ENCODE measurements at places on chromosomes 2 and 18.
A peak's percentile ranks its signal among the peaks of the same experiment; 100 is the strongest.

DNA sequence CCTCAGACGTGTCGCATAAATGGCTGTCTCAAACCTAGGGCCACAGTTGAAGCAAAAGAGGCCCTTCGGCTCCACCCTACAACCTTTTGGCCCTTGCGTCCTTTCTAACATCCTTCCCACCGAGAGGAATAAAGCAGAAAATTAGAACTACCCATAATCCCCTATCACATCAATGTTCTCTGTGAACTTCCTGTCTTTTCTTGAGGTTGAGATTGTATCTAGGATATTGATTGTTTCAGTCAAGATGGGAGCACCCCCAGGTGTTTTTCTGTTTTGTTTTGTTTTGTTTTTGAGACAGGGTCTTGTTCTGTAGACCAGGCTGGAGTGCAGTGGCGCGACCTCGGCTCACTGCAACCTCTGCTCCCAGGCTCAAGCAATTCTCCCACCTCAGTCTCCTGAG lies 23.6 kb downstream of the INPP5D start:
- no peaks in the 10 kb centered on the region for H3K4me1 ChIP-seq
- no peak overlapping the region for H3K4me3 ChIP-seq
- H3K27ac ChIP-seq: peak overlapping the region; percentile 67
- H3K27me3 ChIP-seq: no peaks in the 10 kb centered on the region
- no peak for DNase-seq

DNA sequence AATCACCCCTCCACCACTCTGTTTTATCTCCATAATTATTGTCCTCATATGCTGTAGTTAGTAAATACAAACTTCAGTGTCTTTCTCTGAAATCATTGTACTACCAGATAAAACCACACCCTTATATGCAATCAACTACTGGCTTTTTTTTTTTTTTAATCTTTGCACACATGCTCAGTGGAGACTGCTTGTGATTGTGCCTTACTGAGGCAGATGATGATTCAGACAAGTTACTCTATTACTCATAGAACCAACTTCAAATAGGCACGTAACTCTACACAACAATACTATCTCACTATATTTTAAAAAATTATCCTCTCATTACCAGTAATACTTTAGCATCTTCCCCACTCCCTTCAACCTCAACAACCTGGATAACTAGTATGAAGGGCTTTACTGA lies 1278.4 kb upstream of the PIK3C3 start:
- no peak overlapping the region for H3K4me3 ChIP-seq
- no peaks in the 10 kb centered on the region for H3K36me3 ChIP-seq
- DNase-seq: no peak
- H3K4me1 ChIP-seq: no peaks in the 10 kb centered on the region
- no peaks in the 10 kb centered on the region for H3K27me3 ChIP-seq

GRCh38 chr18:51192026-51192425 lies 5.5 kb downstream of the MEX3C start:
- no peaks in the 10 kb centered on the region for H3K36me3 ChIP-seq
- no peak overlapping the region for H3K27ac ChIP-seq
- no peaks in the 10 kb centered on the region for H3K27me3 ChIP-seq
- no peak for DNase-seq
- no peak overlapping the region for H3K4me3 ChIP-seq

DNA sequence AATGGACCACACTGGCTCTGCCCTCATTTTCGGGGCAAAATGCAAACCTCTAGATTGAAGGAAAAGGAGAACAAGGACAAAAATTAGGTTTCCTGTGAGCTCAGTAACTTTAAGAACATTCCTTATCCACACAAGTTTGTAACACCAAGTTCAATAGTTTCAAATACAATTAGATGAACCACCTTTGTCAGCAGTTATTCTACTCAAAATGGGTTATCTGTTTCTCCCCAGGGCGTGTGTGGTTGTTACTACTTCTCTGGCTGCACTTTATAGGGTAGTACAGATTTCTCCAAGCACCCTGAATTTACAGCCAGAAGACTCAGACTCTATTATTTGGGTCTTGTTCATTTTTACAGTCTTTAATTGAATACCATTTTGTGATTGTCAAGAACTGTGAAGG lies 45.0 kb upstream of the TANK start:
- no peaks in the 10 kb centered on the region for H3K4me1 ChIP-seq
- no peaks in the 10 kb centered on the region for H3K27me3 ChIP-seq
- no peak overlapping the region for H3K27ac ChIP-seq
- H3K36me3 ChIP-seq: no peaks in the 10 kb centered on the region
- H3K4me3 ChIP-seq: no peak overlapping the region

GRCh38 chr2:160201849-160202539 lies 1.9 kb upstream of the ITGB6 start:
- no peaks in the 10 kb centered on the region for H3K4me1 ChIP-seq
- H3K36me3 ChIP-seq: no peaks in the 10 kb centered on the region
- DNase-seq: no peak
- H3K4me3 ChIP-seq: no peak overlapping the region

DNA sequence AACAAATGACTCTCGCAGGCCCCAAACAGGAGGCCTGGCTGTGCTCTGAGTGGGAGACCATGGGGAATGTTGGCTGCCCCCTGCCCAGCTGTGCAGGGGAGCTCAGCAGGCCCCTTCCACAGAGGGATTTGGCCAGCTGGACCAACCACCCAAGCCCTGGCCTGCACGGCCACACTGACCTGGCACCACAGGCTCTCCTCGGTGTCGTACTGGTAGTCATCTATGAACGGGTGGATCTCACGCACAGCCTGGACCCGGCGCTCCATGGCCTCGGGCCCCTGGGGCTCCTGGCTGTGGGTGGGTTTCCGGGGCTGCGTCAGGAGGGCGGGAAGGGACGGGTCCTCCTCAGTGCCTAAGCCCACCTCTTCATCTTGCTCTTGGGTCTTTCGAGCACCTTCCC lies 74.5 kb downstream of the POLR1A start:
- no peaks in the 10 kb centered on the region for H3K27me3 ChIP-seq
- no peak overlapping the region for H3K4me3 ChIP-seq
- no peaks in the 10 kb centered on the region for H3K36me3 ChIP-seq
- no peak for DNase-seq
- no peak overlapping the region for H3K27ac ChIP-seq

- H3K27me3 ChIP-seq: no peaks in the 10 kb centered on the region
- H3K4me3 ChIP-seq: no peak overlapping the region
- H3K36me3 ChIP-seq: no peaks in the 10 kb centered on the region
- H3K4me1 ChIP-seq: no peaks in the 10 kb centered on the region
Measured at GRCh38 chr18:8660316-8660715, 45.0 kb upstream of the MTCL1 start.

GRCh38 chr2:69741575-69742321 lies at the start of gene ANXA4:
TSS of gene ANXA4 (plus strand) at chr2:69742134. CDS start at chr2:69781566, 39,432 bp downstream.
- H3K4me1 ChIP-seq: no peaks in the 10 kb centered on the region
- DNase-seq: peak; percentile 85
- peak within 1 kb of the TSS; percentile 86 for H3K4me3 ChIP-seq
- no peaks in the 10 kb centered on the region for H3K36me3 ChIP-seq

GRCh38 chr2:205496772-205497171 lies 185.5 kb upstream of the NRP2 start:
- no peak for DNase-seq
- no peaks in the 10 kb centered on the region for H3K4me1 ChIP-seq
- H3K4me3 ChIP-seq: no peak overlapping the region
- no peak overlapping the region for H3K27ac ChIP-seq
- no peaks in the 10 kb centered on the region for H3K36me3 ChIP-seq

GRCh38 chr2:127514485-127514884 lies 11.8 kb downstream of the IWS1 start:
- no peak overlapping the region for H3K4me3 ChIP-seq
- peaks cover 21% of the 10 kb centered on the region for H3K4me1 ChIP-seq
- H3K36me3 ChIP-seq: no peaks in the 10 kb centered on the region
- H3K27me3 ChIP-seq: no peaks in the 10 kb centered on the region
- H3K27ac ChIP-seq: peak overlapping the region; percentile 72
- no peak for DNase-seq

DNA sequence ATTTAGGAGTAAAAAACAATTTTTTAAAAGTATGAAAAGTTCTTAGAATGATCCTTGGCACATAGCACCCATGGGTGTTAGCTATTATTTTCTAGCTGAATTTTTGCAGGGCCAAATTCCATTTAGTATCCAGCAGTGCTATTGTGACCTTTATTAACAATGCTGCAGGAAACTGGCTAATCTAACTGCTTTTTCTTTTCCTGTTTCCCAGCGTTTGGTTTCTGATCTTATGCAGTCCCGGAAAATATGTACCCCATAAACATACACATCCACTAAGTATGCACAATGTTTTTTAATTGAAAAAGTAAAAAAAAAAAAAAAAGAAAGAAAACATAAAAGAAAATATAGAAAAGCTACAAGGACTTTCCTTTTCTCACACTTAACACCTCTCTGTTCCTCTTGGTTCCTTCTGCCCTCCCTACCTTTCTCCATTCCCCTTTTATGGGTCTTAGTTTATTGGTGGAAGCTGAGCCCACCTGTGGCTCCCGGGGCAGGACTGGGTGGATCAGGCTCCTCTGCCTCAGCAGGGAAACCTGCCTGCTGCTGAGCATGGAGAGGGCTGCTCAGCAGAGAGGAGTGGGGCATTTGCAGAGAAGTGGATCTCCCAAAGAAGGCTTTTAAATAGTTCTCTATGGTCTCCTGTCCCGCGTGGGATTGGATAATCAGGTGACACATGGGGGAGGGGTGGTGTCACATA lies 9.3 kb upstream of the SLC16A14 start:
- no peak overlapping the region for H3K27ac ChIP-seq
- DNase-seq: no peak
- H3K36me3 ChIP-seq: no peaks in the 10 kb centered on the region
- H3K4me1 ChIP-seq: no peaks in the 10 kb centered on the region
- H3K27me3 ChIP-seq: no peaks in the 10 kb centered on the region
- no peak overlapping the region for H3K4me3 ChIP-seq

DNA sequence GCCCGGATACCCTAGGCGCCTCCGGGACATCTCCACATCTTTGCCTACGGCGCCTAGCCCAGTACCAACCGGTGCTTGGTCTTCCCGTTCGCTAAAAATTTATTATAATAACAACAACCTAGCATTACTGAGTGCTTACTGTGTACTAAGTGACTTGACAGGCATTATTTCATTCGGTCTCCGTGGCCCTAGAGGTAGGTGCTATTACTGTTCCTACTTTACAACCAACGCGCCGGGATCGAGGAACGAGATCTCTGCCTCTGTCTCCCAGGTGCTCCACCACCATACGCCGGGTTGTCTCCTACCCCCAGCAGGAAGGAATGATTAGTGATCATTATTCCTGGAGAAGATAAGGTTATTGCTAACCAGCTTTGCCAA lies 657 bp upstream of the BIN1 start:
- H3K36me3 ChIP-seq: no peaks in the 10 kb centered on the region
- DNase-seq: no peak
- H3K4me3 ChIP-seq: peak overlapping the region; percentile 64
- no peaks in the 10 kb centered on the region for H3K27me3 ChIP-seq

DNA sequence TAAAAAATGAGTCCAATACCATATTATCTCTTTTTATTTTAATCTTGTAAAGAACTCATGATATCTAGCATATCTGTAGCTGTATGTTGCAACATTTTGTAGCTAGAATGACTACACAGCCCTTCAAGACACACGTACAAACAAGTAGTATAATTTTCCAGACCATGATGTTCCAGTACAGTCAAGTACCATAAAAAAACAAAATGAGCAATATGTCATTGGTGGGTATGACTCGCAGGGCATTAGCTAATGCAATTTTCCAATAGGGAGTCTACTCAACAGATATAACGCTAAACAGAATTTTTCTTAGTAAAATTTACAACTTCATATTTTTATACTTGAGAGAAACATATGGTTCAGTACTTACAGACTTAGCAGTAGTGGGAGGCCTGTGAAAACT lies 53.6 kb upstream of the UGP2 start:
- H3K4me3 ChIP-seq: no peak overlapping the region
- H3K27me3 ChIP-seq: no peaks in the 10 kb centered on the region
- H3K4me1 ChIP-seq: no peaks in the 10 kb centered on the region
- H3K27ac ChIP-seq: peak overlapping the region; percentile 58
- DNase-seq: no peak
- H3K36me3 ChIP-seq: no peaks in the 10 kb centered on the region

- DNase-seq: no peak
- H3K27me3 ChIP-seq: no peaks in the 10 kb centered on the region
- no peak overlapping the region for H3K4me3 ChIP-seq
Measured at GRCh38 chr2:234596696-234597575, 100.1 kb upstream of the ARL4C start.

DNA sequence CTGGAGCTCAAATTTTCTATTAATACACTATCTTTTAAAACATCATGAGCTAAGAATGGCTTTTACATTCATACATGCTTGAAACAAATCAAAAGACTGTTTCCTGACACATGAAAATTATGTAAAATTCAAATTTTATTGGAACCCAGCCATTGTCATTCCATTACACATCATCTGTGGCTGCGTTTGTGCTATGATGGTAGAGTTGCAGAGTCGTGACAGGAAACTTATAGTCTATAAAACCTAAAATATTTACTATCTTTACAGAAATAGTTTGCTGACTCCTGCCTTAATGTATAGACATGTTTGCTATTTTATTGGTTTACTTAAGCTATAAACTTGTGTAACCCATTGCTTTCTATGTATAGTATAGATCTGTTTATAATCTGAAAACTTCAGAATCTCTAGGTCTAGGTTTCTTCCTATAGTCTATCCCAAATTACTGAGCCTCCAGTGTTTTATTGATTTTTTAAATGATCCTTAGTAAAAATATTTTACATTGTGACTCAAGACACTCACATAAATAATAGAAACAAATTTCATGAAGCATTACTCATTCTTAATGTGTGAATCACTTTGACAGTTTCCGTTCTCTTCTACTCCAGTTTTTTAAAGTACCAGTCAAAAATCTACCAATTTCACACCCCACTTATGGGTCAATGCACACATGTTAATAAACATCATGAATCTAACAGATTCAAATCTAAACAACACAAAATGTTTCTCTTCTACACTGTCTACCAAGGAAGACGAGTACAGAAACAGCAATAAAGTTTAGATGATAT lies 26.4 kb upstream of the MRPL19 start:
- DNase-seq: no peak
- H3K4me3 ChIP-seq: no peak overlapping the region
- H3K27ac ChIP-seq: no peak overlapping the region

- H3K4me3 ChIP-seq: no peak overlapping the region
- H3K27me3 ChIP-seq: no peaks in the 10 kb centered on the region
- no peaks in the 10 kb centered on the region for H3K4me1 ChIP-seq
Measured at GRCh38 chr18:13566941-13567746, 159.2 kb downstream of the FAM210A start.

DNA sequence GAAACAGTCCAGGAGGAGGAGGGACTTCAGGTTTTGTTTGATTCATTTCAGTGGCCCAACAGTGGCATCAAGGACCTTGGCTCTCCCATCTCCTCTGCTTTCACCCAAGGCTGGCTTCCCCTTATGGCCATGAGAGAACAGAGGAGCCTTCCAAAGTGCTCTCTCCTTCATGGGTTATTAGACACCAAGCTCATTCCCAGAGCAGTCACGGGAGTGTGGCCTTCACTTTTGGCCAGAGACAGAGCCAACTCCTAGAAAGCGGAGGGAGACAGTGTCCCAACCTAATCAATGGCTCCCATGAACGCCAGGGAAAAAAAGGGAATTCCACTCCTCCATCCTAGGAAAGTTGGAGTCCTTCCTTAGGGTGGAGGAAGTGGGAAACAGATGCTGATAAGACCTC lies 871 bp upstream of the DUSP28 start:
- no peak for DNase-seq
- no peaks in the 10 kb centered on the region for H3K27me3 ChIP-seq
- H3K36me3 ChIP-seq: no peaks in the 10 kb centered on the region
- no peak overlapping the region for H3K4me3 ChIP-seq
- no peak overlapping the region for H3K27ac ChIP-seq

Data from uterus (tissue), 4 donors.